Left ventricle myocardium superior (tissue), 1 donor: ENCODE measurements at places on chromosomes 7 and 10. TPM values are rescaled to one million over a fixed set of nuclear protein-coding genes. Genes with fewer than 3 reads are reported as not detected.

- no peak for DNase-seq
These were observed 18.2 kb downstream of the NT5C3A start for GRCh38 chr7:33044401-33044718.

DNA sequence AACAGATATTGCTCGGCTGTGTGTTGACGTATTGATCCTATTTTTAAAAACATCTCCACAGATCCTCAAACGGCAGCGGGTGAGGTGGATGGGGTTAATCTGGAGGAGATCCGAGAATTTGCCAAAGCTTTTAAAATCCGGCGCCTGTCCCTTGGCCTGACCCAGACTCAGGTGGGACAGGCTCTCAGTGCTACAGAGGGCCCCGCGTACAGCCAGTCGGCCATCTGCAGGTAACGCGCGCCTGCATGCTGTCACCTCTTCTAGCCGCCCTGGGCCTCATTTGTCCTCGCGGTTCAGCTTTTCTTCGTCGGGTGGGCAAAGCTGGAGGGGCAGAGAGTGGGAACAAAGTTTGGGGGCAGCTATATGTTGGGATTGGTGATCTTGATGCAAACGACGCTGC, 105.7 kb upstream of the YAE1 start:
- no peak for DNase-seq

DNA sequence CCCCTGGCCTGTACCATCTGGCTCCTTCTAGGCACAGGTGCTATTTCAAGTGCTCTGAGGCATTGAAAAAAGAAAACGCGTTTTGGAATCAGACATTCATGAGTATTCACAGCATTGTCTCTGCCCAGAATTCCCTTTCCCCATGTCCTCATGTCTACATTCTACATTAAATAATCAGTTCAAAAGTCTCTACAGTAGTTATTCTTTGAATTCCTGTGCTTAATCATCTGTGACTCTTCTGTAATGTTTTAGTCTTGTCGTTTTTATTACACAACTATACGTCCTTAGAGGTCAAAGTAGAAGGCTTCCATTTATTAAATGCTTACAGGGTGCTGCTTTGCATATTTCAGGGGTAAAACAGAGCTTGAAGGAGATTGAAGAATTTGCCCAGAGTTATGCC, 95.7 kb downstream of the BICC1 start:
- no peak for DNase-seq

GRCh38 chr10:132130286-132131265, 56.2 kb upstream of the DPYSL4 start:
- no peak for DNase-seq

- no peak for DNase-seq
These were observed 222.3 kb downstream of the CUX1 start for GRCh38 chr7:102039706-102040105.

DNA sequence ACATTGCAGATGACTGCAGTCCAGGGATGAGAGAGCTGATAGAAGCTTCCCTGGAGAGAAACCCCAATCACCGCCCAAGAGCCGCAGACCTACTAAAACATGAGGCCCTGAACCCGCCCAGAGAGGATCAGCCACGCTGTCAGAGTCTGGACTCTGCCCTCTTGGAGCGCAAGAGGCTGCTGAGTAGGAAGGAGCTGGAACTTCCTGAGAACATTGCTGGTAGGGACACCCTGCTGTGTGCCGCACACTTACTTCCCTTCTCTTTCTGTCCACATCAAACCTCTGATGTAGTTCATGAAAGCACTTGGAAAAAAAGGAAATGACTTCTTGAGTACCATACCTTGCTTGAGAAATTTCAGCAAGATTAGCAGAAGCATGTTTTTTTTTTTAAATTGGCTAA, 25.3 kb downstream of the MAP3K8 start:
- DNase-seq: peak; percentile 46

DNA sequence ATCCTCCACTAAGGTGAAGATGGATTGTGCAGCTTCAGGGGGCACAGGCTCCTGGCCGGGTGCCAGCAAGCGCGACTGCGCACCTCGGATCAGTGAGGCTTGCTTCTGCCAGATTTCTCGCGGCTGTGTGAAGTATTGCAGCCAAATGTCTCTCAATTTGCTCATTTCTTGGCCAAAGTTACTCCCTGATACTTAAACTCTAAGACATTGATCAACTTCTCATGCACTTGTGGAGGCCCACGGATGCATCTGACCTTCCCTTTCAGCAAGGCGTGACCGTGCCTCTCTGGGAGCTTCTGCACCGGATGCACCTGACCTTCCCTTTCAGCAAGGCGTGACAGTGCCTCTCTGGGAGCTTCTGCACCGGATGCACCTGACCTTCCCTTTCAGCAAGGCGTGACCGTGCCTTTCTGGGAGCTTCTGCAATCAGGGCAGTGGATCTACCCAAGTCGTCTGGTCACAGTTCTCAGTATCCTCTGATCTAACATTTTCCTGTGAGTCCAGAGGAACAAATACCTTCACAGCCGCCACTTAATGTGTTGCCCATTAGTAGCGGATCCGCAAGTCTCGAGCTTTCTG, 248.3 kb downstream of the ADARB2 start:
- DNase-seq: no peak

DNA sequence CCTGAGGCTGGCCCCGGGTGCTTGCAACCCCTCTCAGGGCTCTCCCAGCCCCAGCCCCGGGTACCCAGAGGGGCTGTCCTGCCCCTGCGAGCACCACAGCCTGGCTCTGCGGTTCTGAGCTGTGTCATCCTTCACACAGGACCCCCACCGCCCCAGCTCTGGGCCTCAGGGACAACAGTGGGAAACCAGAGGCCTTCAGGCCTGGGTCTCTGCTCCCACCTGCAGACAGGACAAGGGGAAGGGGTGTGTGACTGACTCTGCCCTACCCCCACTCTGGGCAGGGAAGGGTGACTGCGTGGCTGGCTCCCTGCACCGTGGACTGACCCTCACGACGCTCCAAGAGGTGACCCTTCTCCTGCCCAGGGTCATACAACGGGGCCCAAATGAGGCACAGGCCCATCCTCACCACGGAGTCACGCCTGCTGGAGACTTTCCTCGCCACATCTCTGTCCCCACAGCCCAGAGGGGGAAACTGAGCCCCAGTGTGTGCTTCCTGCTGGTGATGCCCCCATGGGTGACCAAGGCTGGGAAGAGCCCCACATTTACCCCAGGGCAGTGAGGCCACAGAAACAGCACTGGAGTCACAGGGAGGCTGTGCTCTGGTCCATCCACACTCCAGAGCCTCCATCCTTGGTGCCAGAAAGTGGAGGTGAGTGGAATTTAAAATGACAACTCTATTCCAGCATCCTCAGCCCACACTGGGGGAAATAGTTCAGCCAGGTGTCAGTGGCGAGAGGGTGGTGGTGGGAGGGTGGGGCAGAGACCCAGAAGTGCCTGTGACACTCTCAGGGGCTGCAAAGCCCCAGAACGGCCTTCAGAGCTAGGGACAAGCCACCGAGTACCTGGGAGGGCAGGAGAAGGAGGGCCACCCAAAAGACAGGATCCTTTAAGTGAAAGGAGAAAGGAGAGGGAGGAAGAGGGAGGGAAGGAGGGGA, 13.6 kb downstream of the CAMK2B start:
- peak; percentile 24 for DNase-seq

DNA sequence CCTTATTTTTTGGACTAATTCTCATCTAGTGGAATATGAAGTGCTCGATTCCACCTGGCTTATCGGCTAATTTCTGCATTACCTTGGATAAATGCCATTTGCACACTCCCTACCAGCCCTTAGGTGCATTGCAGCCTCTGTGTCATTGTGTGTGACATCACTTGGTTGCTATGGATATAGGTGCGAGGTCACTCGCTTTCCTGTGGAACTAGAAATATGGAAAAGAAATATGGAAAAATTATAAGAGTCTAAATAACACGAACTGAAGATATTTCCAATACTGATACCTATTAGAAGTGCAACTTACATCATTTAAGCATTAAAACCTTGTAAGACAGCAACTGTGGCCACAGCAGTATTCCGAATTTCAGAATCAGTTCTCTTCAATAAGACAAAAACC, 2.0 kb downstream of the YWHAG start:
- no peak for DNase-seq

DNA sequence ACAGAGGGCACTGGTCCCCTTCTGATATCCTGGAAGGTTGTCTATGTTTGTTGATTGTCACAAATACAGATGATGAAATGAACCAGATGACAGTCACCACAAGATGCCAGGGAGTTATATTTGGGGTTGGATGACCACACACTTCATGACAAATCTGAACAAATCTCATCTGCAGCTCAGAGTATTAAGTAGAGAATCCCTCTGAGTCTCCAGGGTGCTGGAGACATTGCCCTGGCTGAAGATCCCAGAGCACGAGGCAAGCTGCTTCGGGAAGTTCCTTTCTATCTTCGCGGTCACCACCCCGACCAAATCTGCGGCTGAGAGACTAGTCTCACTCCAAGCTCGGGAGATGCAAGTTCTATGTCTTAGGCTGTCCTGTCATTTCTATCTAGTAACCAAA, 9.0 kb downstream of the DENND2A start:
- DNase-seq: no peak

GRCh38 chr7:91005024-91005423, 259.2 kb upstream of the FZD1 start:
- no peak for DNase-seq

GRCh38 chr7:34759477-34760125, 101.6 kb downstream of the NPSR1 start:
- no peak for DNase-seq

- peak; percentile 10 for DNase-seq
These were observed 135.6 kb downstream of the LHPP start for GRCh38 chr10:124596962-124597845.

GRCh38 chr10:88491314-88491713, 91.8 kb downstream of the RNLS start:
- no peak for DNase-seq

DNA sequence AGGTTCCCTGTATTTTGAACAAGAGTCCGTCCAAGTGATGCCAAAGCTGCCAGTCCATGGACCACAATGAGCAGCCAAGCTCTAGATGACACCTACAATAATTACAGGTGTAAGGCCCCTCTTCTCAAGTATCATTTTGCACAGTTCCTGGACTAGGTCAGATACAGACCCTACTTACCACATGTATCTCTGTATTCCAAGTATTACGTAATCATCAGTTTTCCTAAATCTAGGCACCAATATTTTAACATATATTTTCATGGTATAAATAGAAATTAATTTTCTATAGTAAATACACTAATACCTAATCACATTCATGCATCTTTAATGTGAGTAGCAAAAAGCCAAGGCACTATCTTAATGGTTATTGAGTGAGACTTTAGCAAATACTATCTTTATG, 157.0 kb upstream of the PRSS1 start:
- no peak for DNase-seq

DNA sequence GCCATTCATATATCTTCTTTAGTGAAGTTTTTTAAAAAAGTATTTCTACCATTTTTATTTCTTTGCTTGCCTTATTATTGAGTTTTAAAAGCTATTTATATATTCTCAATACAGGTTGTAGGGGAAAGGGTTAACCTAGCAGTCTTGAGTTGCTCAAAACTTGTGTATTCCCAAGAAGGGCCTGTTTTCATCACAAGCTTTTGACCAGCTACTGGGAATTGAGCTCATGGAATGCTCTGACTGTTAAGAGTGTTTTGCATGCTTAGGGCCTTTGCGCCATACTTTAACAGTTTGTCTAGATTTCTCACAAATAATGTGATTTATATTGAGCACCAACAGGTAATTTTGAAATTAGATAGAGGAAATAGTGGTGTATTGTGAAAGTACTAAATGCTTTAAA, 72.0 kb upstream of the CALCR start:
- no peak for DNase-seq

DNA sequence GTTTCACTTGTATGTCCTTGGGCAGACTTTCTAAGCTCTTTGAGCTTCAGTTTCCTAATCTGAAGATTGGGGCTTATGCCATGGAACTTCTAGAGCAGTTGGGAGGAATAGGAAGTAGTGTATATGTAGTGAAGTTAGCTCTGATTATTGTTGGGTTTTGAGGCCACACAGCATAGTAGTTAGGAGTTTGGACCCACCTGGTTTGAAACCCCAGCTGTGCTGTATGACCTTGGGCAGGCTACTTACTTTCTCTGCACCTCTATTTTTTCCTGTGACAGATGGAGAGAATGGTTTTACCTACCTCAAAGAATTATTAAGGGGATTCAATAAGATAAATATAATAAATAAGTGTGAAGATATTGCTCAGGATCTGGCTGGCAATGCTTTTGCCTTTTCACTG, 61.4 kb upstream of the ADRB1 start:
- no peak for DNase-seq

- no peak for DNase-seq
These were observed 19.4 kb upstream of the CABCOCO1 start for GRCh38 chr10:61643316-61643751.

DNA sequence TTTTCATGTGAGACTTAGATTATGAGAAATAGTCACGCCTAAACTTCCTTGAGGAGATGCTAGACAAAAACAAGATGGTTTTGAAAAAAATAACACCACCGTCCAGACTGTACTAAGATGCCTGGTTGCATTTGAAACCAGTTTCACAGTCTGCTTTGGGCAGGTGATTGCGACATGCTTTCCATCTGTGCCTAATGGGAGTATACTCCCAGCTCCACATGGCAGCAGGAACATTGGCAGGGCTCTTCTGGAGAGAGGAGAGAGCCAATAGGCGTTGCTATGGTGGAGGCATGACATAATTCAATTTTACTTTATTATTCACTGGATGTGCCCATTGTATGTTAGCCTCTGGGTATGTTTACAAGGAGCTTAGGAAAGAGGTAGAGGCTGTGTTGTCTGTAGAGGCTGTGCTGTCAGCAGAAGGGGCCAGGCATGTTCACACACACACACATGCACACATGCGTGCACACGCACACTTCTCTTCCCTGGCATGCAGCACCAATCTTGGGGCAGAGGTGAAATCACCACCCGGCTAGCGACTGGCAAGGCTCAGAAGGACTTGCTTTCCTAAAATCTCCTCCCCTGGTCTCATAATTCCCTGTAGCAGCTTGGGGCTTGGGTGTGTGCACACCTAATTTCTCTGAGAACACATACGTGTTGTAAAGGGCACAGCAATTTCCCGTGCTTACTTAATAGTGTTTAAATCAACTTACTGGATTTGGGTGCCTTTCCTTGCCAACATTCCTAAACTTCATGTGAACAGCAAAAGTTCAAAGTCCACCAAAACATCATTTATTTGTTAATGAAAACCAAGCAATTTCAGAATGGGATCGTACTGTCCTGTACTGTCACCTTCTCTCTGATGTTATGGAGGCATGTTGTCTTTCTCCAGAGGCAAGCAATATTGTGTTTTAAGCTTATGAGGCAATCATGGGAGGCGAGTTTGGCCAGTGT, 162.1 kb downstream of the TCF7L2 start:
- DNase-seq: no peak

TCAF2 gene
- total RNA-seq: 0.52 TPM

GIMAP6 gene
- 31.5 TPM for total RNA-seq

CLDN4 gene
- total RNA-seq: not detected

SPRN gene
- total RNA-seq: not detected

FXYD4 gene
- not detected for total RNA-seq

GRK5 gene
- 43.4 TPM for total RNA-seq

HOXA9 gene
- total RNA-seq: not detected

VWDE gene
- not detected for total RNA-seq

NRG3 gene
- total RNA-seq: 0.15 TPM

EIF5AL1 gene
- 0.12 TPM for total RNA-seq
